ENCODE measurements at places on chromosomes 3 and 15. TPM values are rescaled to one million over a fixed set of nuclear protein-coding genes. Genes with fewer than 3 reads are reported as not detected.

MME gene
- 4.4 TPM for total RNA-seq

FRG2C gene
- total RNA-seq = not detected

CYP8B1 gene
- not detected for total RNA-seq

DUOXA2 gene
- total RNA-seq = not detected

CA12 gene
- 2.2 TPM for total RNA-seq

- no peak for DNase-seq
- no peaks in the 10 kb centered on the region for H3K27me3 ChIP-seq
- no peaks in the 10 kb centered on the region for H3K36me3 ChIP-seq
- no peak overlapping the region for H3K4me3 ChIP-seq
Observed at GRCh38 chr3:69665026-69665737, 74.1 kb upstream of the MITF start.

GRCh38 chr3:45198264-45199260, 27.5 kb downstream of the TMEM158 start:
- no peak overlapping the region for H3K27ac ChIP-seq
- no peak overlapping the region for H3K4me3 ChIP-seq
- H3K27me3 ChIP-seq = no peaks in the 10 kb centered on the region
- no peak for DNase-seq
- H3K4me1 ChIP-seq = peaks cover 22% of the 10 kb centered on the region
- no peaks in the 10 kb centered on the region for H3K36me3 ChIP-seq

DNA sequence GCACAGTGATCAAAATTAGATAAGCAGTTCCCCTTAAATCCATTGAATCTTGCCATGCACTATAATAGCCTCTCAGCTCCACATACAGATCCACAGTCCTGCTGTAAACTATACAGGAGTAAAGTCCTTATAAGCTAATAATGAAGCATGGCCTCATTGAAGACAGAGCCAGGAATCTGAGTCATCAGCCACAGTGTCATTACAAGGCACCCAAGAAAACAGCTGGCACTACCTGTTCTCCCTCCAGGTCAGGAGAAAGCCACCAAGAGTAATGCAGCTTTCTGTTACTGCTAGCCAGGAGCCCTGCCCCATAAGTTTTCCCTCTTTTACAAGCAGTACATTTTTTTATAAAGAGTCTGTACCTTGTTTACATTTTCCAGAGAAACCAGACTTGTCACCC, 27.3 kb downstream of the WDR49 start:
- no peaks in the 10 kb centered on the region for H3K27me3 ChIP-seq
- no peak for DNase-seq
- no peaks in the 10 kb centered on the region for H3K36me3 ChIP-seq
- H3K4me1 ChIP-seq = no peaks in the 10 kb centered on the region
- no peak overlapping the region for H3K27ac ChIP-seq

DNA sequence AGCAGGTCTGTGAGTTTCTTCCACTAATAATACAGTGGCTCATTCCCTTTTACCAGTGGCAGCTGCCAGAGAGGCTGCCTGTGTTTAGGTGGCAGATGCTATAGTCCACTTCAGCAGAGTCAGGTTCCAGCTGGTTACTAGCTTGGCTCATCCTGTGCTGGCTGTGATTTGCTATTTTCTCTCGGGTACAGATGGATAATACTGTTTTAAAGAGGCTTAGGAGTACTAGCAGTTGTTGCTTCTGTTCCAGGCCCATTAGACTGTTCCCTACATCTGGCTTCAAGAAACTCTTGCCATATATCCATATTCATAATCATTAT, 41.0 kb downstream of the ZNF609 start:
- no peak for DNase-seq
- H3K4me1 ChIP-seq = no peaks in the 10 kb centered on the region
- peak overlapping the region; percentile 66 for H3K27ac ChIP-seq

DNA sequence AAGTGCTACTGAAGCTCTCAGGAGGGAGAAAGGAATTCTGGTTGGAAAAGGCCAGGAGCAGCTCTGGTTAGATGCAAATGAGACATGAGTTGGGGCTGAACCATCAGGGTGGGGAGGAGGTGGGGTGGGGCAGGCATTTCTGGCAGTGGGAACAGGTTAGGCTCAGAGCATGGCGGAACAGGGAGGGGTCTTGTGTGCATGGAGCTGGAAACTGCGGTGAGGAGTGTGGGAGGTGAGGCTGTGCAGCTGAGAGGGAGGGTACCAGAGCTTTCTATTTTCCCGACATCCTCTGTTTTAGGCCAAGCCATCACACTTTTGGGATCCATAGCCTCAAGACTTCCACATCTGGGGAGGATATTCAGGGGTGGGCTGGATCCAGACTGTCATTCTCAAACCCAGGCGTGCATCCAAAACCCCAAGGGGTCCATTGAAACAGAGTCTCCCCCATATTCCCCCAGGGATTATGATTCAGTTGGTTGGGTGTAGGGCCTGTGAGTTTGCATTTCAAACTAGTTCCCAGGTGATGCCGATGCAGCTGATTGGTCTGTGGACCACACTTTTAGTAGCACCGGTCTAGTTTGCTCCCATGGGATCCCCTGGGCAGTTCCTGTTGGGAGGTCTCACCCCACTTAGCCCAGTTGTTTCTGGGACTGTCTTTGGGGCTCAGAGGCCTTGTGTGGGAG, 100.9 kb upstream of the TLE3 start:
- H3K27me3 ChIP-seq = no peaks in the 10 kb centered on the region
- no peak for DNase-seq
- no peak overlapping the region for H3K27ac ChIP-seq
- no peak overlapping the region for H3K4me3 ChIP-seq
- peaks cover 59% of the 10 kb centered on the region for H3K4me1 ChIP-seq

DNA sequence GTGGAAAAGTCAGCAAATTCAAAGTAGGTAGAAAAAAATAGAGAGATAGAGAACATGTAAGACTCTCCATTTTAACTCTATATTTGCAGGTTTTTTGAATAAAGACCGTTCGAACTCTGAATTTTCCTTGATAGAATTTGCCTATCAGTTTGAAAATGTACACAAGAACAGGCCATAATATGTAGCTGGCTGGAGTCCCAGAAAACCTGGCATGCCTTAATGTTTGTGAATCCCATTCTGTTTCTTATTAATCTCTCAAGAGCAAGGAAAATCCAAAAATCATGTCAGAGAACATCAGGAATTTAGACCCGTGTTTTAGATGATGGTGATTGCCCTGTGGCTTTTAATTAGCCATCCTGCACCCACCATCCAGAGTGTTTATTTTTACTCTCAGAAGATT, 7.2 kb upstream of the CFAP161 start:
- H3K4me3 ChIP-seq = no peak overlapping the region
- no peaks in the 10 kb centered on the region for H3K36me3 ChIP-seq
- no peak for DNase-seq
- no peaks in the 10 kb centered on the region for H3K4me1 ChIP-seq
- no peak overlapping the region for H3K27ac ChIP-seq

DNA sequence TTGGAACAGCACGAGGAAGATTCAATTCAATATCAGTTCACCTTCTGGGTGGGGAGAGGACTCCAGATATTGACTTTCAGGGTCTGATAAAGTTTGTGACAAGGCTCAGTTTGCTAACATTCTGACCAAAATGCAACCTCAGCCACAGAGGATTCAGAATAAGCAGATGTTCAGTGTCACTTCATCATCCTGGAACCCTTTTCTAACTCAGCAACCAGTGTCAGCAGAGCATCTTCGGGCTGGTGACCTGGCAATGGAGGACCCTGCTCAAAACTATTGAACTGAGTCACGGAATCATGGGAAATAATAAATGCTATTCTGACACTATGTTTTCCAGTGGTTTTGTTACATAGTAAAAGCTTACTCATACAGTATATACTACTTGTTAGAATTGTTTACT, 433.4 kb upstream of the CFAP20DC start:
- no peaks in the 10 kb centered on the region for H3K27me3 ChIP-seq
- DNase-seq = no peak
- no peaks in the 10 kb centered on the region for H3K4me1 ChIP-seq
- H3K36me3 ChIP-seq = no peaks in the 10 kb centered on the region
- H3K4me3 ChIP-seq = no peak overlapping the region
- no peak overlapping the region for H3K27ac ChIP-seq

GRCh38 chr3:87196879-87197278, 30.2 kb upstream of the CHMP2B start:
- no peak for DNase-seq
- no peaks in the 10 kb centered on the region for H3K27me3 ChIP-seq
- no peak overlapping the region for H3K4me3 ChIP-seq
- H3K27ac ChIP-seq = no peak overlapping the region

- no peak overlapping the region for H3K4me3 ChIP-seq
- H3K4me1 ChIP-seq = no peaks in the 10 kb centered on the region
- no peak overlapping the region for H3K27ac ChIP-seq
- no peak for DNase-seq
- no peaks in the 10 kb centered on the region for H3K27me3 ChIP-seq
Observed at GRCh38 chr15:57333487-57333886, 42.8 kb upstream of the CGNL1 start.

DNA sequence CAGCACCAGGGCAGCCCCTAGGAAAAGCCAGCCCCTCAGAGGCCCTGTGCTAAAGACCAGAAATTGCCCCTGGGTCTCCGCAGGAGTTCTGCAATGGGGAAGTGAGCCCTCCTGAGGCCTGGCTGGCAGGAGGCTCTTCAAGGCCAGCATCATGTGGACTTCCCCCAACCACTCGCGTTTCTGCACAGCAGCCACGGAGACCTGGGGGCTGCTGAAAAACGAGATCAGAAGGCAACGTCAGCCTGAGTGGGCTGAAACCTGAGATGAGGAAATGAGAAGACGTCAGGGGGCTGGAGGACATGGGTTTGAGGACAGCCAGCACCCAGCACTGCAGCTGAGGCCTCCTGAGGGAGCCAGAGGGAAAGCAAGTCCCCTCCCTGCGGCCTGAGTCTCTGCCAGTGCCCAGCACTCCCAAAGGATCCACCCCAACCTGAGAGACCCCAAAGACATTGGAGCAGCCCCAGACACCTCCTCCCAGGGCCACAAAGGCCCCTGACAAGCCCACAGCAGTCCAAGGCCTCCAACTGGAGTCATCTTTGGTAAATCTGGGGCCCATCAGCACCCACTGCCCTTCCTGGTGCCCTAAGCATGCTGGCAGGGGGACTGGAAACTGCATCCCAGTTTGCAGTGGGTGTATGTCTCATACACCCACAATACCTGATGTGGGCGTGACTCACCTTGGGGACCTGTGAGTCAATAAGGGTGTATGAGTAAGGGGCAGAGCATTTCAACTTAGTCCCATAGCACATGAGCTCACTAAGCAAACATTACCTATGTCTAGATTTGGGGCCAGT, 29.2 kb upstream of the CYP11A1 start:
- H3K4me1 ChIP-seq = no peaks in the 10 kb centered on the region
- H3K27me3 ChIP-seq = no peaks in the 10 kb centered on the region
- no peak overlapping the region for H3K27ac ChIP-seq
- DNase-seq = no peak

DNA sequence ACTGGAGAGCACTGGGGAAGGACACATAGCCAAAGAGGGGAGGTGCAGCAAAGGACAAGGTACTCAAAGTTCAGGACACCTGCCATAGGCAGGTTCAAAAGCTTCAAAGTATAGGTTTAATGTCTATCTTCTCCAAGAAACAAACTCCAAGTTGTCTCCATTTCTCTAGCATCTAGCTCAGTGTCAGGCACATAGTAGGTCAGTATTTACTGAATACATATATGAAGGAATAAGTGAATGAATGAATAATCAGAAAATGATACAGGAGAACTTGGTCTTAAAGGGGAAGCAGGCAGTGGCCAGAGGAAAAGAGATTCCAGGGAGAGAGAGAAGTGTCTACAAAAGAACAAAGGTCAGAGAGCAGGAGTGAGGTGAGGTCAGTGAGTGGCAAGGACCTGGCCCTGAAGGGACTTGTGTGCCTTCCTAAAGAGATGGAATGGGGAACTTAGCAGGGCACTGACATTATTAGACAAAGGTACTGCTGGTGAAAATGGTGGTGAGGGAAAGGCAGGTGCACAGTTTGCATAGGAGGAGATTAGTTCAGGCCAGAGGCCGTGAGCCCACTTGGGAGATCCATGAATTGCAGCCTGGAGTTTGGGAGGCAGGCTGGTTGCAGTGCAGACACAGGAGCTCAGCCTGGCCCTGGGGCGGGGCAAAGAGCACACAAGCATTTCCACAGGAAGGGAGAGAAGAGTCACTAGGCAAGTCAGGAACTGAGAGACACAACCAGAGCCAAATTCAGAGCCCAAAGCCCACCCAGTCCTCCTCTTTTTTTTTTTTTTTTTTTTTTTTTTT, 21.4 kb downstream of the TBC1D2B start:
- H3K4me3 ChIP-seq = no peak overlapping the region
- DNase-seq = no peak
- peaks cover 13% of the 10 kb centered on the region for H3K36me3 ChIP-seq
- peaks cover 64% of the 10 kb centered on the region for H3K4me1 ChIP-seq
- H3K27ac ChIP-seq = peak overlapping the region; percentile 66

- H3K4me1 ChIP-seq = no peaks in the 10 kb centered on the region
- no peaks in the 10 kb centered on the region for H3K27me3 ChIP-seq
- no peak overlapping the region for H3K4me3 ChIP-seq
- H3K27ac ChIP-seq = no peak overlapping the region
Observed at GRCh38 chr3:40186508-40186907, 123.0 kb upstream of the EIF1B start.
